ENCODE measurements at places on chromosomes 2 and 18.

GRCh38 chr2:158228943-158229508 is 127.3 kb downstream of the UPP2 start:
- DNase-seq: no peak

DNA sequence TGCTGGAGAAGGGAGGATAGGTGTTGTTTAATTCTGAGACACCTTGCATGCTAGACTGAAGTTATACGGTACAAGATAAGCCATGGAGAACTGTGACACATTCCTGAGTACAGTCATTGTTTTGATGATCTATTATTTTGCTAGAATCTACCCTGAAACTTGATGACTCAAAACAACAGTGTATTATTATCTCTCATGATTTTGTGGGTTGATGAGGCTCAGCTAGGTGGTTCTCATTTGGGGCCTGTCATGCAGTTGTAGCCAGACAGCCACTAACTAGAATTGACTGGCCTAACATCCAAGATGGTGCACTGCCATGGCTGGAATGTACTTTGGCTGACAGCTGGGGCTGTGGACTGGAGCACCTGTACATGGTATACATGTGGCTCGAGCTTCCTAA is 5.4 kb upstream of the IL1R1 start:
- DNase-seq: no peak

- peak; percentile 21 for DNase-seq
Observed at GRCh38 chr2:241218131-241219029, 29.9 kb downstream of the ANO7 start.

DNA sequence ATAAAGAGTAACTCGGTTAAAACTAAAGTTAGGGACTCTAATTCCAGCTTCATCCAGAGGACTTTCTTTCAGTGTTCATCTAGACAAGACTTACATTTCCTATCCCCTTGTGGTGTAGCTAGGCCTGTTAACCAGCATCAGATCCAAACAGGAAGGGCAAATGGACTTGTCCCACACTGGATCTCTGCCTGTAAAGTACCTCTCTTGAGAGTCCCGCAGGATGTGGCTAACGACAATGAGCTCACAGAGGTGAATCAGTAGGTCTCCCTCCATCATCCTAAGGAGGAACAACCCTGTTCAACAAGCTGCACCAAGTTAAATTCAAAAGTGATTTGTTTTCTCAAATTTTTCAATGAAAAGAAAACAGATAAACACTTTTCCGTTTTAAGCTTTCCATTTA is 412.3 kb upstream of the RGPD4 start:
- DNase-seq: no peak

- no peak for DNase-seq
Observed at GRCh38 chr18:44731530-44732237, 51.0 kb downstream of the SETBP1 start.

- DNase-seq: no peak
Observed at GRCh38 chr2:143063612-143064200, 65.5 kb upstream of the ARHGAP15 start.

DNA sequence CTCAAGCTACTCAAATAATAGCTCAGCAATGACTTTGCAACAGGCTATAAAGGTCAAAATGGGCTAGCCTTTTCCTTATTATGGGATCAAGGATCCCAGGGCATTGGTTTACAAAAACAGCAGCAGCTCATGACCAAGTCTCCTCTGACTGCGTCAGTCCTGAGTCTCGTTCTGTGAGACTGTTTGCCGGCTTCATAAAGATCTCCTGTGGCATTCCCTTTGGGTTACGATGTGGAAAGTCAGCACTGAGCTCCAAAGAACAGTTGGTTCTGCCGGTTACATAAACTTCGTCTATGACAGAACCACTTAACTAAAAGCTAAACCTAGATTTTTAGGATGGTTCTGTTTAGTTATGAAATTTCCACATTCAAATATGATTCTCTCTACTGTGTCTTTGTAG is 674.9 kb downstream of the ZEB2 start:
- DNase-seq: no peak

GRCh38 chr2:43622931-43623451 is 14.1 kb upstream of the PLEKHH2 start:
- DNase-seq: no peak

- no peak for DNase-seq
Observed at GRCh38 chr18:13004396-13004795, 13.2 kb downstream of the CEP192 start.

DNA sequence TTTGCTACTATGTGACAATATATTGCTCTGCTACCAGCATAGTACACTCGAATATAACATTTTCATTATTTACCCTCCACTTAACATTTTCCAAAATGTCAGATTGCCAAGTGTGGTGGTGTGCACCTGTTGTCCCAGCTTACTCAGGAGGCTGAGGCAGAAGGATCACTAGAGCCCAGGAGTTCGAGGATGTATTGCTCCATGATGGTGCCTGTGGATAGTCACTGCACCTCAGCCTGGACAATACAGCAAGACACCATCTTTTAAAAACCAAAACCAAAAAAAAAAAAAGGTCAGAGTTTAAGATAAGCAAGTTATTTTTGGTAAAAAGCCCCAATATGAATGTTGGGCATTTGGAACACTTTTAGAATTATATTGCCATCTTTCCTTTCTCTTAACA is 75.2 kb upstream of the EPB41L5 start:
- DNase-seq: no peak

- DNase-seq: no peak
Observed at GRCh38 chr2:226584518-226585055, 215.0 kb downstream of the IRS1 start.

GRCh38 chr18:70121842-70122241 is 83.6 kb downstream of the RTTN start:
- DNase-seq: no peak

DNA sequence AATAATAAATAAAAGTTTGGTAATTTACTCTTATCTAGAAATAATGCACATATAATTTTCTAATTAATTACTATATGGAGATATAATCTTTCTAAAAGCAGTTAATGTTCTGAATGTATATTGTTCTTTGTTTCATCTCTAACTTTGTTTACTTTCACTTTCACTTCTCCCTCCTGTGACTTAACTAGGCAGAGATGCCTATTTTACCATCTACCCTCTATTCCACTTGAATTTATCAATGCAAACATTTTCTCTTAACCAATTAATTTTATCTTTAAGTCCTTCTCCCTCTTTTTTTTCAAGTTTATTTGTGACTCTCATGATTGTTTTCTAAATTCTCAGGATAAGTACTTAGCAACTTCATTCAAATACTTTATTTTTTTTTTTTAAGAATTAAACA is 55.1 kb upstream of the IL1RL1 start:
- no peak for DNase-seq

- DNase-seq: no peak
Observed at GRCh38 chr2:171018522-171018921, 89.5 kb downstream of the GORASP2 start.

- no peak for DNase-seq
Observed at GRCh38 chr2:120880381-120880780, 144.7 kb downstream of the GLI2 start.

- no peak for DNase-seq
Observed at GRCh38 chr2:216429428-216429827, 17.1 kb downstream of the SMARCAL1 start.

DNA sequence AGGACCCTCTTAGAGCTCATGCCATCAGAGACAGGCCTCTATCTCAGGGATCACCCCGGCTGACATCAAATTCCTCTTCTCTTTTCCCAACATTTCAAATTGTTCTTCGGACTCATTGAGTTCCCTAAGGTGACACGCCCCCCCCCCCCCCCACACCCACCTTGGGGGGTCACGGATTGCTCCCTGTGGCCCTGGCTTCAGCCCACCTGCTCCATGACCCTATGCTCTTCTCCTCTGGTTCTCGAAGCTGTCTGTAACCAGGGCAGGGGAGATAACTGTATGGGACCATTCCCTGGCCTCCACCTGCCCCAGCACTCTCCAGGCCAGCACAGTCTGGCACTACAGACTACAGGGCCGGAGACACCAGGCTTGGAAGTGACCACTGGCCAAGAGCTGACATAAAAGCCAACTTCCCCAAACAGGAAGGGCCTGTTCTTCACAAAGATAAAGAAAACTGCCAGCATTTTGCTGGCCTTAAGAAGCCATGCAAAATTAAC is 7.1 kb downstream of the MTERF4 start:
- DNase-seq: no peak

DNA sequence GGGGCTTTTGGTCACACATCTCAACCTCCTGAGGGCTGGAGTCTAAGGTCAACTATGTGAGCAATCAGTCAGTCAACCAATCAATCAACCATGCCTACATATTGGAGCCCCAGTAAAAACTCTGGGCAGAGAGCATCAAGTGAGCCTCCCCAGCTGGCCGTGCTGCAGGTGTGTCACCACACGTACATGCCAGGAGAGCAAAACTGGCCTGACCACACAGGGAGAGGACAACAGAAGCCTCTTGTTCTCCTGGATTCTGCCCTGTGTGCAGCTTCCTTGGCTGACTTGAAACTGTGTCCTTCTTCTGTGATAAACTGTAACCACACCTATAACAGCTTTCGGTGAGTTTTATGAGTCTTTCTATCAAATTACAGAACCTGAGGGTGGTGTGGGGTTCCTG is 25.9 kb downstream of the GPR35 start:
- DNase-seq: no peak

DNA sequence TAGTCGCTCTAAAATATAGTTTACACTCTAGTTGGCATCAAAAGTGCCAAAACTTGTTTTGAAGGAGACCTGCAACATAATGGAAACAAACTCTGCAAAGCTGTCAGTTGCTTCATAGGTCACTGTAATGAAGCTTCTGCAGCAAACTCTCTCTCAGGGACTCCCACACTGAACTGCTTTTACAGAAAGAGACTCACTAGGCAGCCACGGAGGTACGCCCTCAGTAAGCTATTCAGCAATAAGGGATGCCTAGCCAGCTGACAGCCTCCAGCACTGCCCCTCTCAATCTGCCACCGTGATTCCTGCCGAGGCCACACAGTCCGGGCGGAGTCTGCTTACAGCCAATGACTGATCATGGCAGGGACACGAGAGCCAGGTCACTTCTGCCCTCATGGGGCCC is 51.1 kb downstream of the COLEC12 start:
- no peak for DNase-seq

GRCh38 chr2:114400890-114401289 is 41.6 kb upstream of the DPP10 start:
- no peak for DNase-seq

- DNase-seq: no peak
Observed at GRCh38 chr2:28602751-28603639, 107.1 kb downstream of the PLB1 start.

- DNase-seq: no peak
Observed at GRCh38 chr18:22200611-22201225, 31.3 kb downstream of the GATA6 start.

- no peak for DNase-seq
Observed at GRCh38 chr18:1092228-1092627, 187.6 kb downstream of the ADCYAP1 start.

GRCh38 chr18:72697706-72698105 is 153.6 kb upstream of the CBLN2 start:
- no peak for DNase-seq

DNA sequence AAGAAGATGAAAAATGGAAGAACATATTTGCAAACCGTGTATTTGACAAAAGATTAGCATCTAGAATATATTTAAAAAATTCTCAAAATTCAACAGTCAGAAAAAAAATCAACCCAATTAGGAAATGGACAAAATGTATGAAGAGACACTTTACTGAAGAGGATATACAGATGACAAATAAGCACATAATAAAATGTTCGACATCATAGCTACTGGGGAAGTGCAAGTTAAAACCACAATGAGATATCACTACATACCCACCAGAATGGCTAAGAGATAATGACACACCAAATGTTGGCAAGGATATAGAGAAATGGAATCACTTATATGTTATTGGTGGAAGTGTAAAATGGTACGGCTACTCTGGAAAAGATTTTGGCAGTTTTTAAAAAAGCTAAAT is 11.7 kb upstream of the NUP35 start:
- no peak for DNase-seq

- DNase-seq: no peak
Observed at GRCh38 chr2:124661558-124661957, 636.5 kb downstream of the CNTNAP5 start.

DNA sequence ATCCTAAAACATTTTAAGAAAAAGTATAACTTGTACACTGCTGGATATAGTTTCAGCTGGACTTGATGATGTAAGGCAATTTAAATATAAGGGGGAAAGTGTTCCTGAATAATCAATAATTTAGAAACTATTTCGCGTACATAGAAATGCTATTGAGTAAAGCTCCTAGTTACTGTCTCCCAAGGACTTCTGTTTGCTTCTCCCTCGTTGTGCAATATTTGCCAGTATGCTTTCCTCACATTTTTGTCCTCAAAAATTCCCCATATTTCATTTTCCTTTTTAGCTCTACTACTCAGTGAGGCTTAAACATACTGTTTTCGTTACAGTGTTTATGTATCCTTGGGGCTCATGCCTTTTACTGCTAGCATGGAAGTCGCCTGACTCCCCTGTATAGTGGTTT is 36.9 kb downstream of the ATP9B start:
- DNase-seq: no peak

DNA sequence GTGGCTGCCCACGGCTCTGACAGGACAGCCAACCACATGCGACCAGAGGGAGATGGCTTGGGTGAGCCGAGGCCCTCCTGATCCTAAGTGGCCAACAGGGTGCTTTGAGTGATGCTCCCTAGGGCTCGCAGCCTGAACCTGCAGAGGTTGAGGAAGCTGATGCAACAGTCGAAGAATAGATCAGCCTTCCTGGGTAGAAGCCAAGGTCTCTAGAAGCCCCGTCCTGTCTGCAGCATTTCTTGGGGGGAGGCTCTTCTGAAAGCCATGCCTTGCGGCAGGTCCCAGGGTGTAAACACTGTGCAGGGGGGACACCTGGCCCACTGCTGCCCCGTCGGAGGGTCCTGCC is 136.4 kb downstream of the HDAC4 start:
- DNase-seq: no peak

DNA sequence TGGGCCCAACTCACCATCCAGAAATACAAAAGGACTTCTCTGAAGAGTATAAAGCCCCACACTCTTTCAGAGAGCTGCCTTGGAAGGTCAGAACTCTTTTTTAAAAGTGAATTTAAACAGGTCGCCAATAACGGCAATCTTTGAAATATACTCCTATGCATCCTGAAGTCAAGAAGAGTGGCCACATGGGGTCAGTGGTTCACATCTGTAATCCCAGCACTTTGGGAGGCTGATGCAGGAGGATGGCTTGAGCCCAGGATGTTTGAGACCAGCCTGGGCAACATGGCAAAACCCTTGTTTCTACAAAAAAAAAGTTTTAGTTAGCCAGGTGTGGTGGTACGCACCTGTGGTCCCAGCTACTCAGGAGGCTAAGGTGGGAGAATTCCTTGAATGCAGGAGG is 68.1 kb upstream of the FZD7 start:
- no peak for DNase-seq

DNA sequence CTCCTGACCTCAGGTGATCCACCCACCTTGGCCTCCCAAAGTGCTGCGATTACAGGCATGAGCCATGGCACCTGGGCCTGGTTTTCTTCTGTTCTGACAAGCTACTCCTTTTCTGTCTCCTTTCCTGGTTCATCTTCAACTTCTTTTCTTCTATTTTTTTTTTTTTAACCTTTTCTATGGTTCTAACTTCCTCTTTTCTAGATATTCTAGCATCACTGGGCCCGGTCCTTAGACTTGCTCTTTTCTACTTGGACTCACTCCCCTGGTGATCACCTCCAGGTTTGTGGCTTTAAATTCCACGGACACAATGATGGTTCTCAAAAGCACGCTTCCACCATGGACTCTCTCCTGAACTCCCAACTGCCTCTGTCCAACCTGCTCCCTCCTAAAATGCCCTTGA is 2.0 kb downstream of the EIF2AK2 start:
- DNase-seq: no peak
